ENCODE measurements at places on chromosomes 6 and 20.

- no peak for DNase-seq
Observed at GRCh38 chr6:46888031-46888430, 33.7 kb downstream of the ADGRF5 start.

DNA sequence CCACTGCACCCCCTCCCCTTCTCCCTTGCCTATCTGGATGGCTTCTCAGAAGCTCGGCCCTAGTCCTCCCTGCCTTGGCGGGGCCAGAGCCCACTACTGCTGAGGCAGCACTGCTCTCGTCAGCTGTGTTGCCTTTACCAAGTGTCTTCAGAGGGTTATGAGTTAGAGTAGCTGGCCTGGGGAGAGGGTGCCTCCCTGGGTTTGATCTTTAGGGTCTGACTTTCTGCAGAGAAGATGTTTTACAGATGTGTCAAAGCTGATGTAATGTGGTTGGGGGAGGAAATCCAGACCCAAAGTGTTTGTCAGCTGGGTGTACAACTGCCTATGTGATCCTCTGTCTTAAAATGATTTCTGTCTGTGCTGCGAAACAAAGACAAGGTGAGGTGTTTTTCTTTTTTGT lies 30.4 kb upstream of the PI16 start:
- no peak for DNase-seq

DNA sequence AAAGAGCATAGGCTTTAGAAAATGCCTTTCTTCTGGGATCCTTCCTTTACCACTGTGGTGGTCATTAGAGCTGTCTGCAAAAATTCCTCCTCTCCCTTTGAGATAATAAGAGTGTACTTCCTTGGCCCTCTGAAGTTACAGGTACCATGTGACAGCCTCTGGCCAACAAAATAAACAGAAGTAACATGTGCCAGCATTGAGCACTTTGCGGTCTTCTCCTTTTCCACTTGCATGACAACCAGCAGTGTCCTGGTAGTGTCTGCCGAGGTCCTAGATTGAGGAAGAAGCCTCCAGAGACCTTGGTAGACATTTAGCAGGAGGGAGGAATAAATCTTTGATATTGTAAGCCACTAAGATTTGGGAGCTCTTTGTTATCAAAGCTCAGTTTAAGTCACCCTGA lies 87.5 kb upstream of the ARID1B start:
- no peak for DNase-seq

- no peak for DNase-seq
Observed at GRCh38 chr20:49727894-49728885, 14.5 kb upstream of the B4GALT5 start.

All from activated T-cell treated with anti-CD3 and anti-CD28 coated beads, Interleukin-2, amount 50 U/mL, for 4 hours (primary cell).